AG09309 (cell line): ENCODE measurements at places on chromosomes 2 and 18.

GRCh38 chr2:102194609-102195268 lies 7.9 kb downstream of the IL1RL2 start:
- no peak for DNase-seq

DNA sequence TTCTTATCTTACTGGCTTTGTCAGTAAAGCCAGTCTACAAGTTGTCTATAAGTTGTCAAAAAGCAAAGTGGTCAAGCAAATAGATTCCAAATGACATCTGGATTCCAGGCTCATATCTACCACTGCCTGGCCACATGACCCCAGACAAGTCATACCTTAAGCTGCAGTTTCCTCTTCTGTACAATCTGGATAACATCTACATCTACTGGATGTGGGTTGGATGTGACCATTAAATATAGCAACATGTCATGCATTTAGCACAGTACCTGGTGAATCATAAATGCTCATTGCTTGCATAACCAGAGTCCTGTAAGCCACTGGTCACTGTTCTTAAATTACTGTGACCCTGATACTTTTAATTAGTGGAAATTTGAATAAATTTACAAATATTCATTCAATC lies 16.8 kb downstream of the COBLL1 start:
- DNase-seq, result no peak

DNA sequence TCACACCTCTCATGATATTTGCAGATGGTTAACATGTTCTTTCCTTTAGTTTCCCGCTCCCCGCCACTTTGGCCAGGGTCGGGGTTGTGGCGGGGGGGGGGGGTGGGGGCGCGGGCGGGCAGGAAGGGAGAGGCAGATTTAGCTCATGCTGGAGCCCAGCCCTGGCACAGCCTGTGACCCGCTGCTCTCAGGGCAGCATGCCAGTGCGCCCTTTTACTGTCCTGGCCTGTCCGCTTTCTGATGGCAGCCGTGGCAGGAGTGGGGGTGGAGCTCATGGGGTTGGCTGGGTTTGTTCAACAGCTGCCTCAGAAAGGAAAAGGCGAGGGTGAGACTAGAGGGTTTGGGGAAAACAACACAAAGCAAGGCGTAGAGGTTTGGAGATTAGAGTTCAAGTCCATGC lies 56.1 kb downstream of the TNP1 start:
- DNase-seq, result no peak

DNA sequence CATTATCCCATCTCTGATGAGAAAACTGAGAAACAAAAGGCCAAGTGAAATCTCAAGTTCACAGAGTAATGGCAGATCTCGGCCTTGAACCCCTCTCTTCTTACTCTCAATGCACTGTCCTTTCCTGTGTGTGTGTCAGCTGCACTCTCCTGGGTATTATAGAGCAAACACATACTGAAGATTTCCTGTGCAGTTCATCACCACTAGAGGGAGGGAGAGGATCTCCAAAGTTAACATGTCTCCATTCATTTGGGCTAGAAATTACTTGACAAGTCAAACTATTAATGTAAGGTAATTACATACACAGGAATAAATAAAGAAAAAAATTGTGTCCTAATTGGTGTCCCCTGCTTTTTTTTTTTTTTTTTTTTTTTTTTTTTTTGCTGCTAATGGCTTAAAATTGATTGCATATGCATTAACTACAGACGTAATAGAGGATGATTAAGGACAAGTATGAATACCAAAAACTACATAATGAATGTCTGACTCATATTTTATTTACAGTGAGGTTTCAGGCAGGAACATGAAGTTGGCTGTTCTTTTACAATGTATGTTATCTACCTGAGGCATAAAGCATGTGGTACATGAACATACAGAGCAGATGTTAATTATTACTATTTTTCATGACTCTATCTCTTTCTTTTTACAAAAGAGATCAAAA lies 269.2 kb downstream of the NYAP2 start:
- peak; percentile 35 for DNase-seq

GRCh38 chr2:70656421-70657010 lies 102.9 kb upstream of the TGFA start:
- no peak for DNase-seq
